Activated T-cell treated with anti-CD3 and anti-CD28 coated beads for 48 hours (primary cell): ENCODE measurements at places on chromosomes 5 and 9.

- DNase-seq: no peak
Observed at GRCh38 chr9:31321256-31321655, 1063.2 kb upstream of the ACO1 start.

- no peak for DNase-seq
Observed at GRCh38 chr5:151682751-151683331, 3.9 kb downstream of the SPARC start.

GRCh38 chr9:3241290-3241689 is 284.5 kb downstream of the RFX3 start:
- no peak for DNase-seq

- no peak for DNase-seq
Observed at GRCh38 chr5:27267209-27267824, 228.9 kb upstream of the CDH9 start.

DNA sequence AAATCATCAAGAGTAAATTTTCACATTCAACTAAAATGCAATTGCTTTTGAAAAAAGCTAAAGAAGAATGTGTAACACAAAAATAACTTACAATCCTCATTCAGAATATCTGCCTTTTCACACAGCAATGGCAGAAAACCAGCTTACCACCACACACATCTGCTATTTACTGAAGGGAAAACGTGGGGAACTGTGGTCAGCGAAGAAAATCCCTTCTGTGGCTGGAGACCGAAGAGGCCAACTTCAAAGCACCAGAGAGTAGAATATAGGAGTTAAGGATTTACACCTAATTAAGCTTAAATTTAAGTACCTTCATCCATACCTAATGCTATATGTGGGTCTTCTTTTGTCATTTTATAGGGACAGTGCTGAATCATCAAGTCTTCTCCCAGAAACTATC is 339.6 kb downstream of the DEPDC1B start:
- no peak for DNase-seq

DNA sequence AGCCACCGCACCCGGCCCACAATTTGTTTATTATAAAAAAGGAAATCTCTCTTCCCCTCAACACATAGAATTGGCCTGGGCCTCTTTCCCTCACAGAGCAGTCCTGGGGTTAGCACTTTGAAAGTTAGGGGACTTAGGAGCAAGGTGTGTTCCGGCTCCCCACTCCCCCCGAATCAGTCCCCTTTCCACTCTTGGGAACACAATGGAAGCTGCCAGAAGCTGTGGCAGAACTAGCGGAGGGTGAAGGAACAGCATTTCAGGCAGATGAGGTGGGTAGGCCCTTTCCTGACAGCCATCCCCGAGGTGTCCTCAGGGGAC is 16.4 kb upstream of the C5orf47 start:
- no peak for DNase-seq

- no peak for DNase-seq
Observed at GRCh38 chr9:96564217-96564616, 55.4 kb downstream of the CDC14B start.

DNA sequence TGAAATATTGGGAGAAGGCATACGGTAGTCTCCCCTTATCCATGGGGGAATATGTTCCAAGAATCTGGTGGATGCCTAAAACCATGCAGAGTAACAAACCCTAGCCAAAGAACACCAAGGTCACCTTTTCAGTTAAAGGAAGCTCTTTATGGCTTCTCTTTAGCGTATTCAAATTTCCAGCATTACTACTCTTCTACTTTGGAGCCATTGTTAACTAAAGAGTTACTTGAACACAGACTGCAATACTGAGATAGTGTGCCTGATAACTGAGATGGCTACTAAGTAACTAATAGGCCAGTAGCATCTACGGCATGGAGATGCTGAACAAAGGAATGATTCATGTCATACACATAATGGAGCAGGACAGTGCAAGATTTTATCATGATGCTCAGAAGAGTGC is 84.5 kb upstream of the SPEF2 start:
- DNase-seq: no peak

GRCh38 chr5:68730220-68730978 is 363.4 kb upstream of the SLC30A5 start:
- DNase-seq: no peak

DNA sequence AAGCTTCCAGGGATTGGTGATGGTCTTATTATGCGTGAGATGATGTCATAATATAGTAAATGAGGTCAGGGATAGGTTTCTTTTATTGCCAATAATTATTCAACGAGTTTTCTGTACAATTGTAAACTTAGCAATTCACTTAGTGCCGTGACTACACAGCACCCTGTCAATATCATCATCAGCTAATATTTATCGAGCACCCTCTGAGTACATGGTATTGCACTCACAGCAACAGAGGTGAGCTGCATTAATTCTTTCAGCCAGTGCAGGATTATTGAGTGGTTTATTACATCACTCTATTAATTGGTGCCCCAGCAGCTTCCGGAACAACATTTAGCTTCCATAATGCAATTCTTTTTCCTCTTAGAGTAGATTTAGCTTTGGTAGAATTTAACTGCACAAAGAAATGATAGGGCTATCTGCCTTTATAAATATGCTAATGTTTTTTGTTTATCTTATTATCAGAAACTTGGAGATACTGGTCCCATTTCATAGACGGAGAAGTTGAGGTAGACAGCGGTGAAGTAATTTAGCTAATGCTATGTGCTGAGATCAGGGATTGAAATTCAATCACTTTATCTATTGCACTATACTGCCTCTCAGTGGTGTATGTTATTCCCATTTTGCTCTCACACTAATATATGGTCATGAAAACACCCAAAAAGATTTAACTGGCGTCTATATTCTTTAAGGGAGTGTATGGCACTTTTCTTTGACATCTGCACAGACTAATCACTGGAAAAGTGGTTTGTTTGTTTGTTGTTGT is 726.1 kb upstream of the WWC1 start:
- no peak for DNase-seq

DNA sequence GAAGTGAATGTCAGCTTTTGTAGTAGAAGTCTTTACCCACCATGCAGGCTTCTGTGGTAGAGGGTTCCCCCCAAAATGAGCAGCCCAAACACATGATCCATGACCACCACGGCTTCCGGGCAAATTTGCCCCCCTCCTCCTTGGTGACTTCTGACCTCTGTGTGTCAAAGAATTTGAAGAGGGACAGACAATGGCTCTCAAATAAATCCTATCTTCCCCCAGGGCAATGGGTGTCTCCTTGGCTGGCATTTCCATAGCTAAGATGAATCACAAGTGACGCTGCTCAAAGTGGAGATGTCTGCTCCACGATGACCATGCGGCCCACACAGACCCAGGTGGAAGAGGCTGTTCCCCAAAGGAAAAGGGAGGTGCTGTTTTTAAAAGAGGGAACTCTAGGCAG is 30.2 kb upstream of the BOD1 start:
- no peak for DNase-seq

GRCh38 chr5:165565911-165566310 is 2060.5 kb downstream of the MAT2B start:
- no peak for DNase-seq

DNA sequence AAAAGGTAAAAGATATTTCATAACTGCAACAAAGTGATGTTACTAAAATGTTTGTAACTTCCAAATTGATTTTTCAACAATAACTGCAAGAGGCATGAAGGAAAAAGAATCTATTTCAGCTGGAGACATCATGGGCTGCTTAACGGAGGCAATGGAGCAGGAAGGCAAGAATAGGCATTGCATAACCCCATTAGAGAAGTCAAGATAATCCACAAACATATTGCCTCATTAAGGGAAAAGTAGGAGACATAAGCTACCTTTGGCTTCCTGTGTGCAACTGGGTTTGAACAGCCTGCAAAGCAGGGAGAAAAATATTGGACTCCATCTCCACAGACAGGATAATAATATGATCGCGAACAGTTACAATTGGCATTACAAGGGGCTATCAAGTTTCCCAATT is 46.7 kb downstream of the SLCO4C1 start:
- no peak for DNase-seq

DNA sequence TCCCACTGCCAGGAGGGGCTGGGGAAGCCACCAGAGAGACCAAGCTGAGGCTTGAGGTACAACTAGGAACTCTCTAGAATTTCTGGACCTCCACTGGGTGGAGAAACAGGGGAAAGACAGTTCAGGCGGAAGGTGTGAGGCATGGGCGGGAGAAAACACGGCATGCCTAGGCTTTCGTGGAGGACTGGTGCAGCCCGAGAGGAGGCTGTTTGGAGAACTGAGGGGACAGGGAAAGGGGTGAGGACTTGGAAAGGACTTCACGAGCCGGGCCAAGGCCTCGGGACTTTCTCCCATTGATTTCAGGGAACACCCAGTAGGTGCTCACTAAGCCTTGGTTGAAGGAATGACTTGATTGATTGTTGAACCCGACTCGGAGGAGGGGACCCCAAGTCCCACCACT is 9.5 kb upstream of the ADGRD2 start:
- no peak for DNase-seq

- no peak for DNase-seq
Observed at GRCh38 chr5:5140479-5141338, 579 bp downstream of the ADAMTS16 start.

DNA sequence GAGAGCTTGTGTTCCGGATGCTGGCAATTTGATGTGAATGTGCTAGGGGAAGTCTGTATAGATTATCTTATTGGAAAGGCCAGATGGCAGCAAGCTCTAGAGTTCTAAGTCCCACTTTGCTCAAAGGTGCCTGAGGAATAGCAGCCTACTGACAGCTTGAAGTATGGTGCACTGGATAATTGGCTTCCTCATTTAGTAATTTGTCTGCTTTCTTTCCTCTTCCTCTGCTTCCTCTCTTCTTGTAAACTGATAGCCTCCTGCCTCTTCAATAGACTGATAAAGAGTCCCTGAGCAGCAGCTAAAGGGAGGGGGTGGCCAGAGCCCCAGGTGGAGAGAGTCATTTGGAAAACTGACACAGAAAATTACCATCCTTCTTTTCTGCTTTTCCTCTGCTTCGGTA is 177.3 kb downstream of the FGF1 start:
- no peak for DNase-seq

GRCh38 chr5:141779503-141779973 is 97.5 kb upstream of the ARAP3 start:
- no peak for DNase-seq

DNA sequence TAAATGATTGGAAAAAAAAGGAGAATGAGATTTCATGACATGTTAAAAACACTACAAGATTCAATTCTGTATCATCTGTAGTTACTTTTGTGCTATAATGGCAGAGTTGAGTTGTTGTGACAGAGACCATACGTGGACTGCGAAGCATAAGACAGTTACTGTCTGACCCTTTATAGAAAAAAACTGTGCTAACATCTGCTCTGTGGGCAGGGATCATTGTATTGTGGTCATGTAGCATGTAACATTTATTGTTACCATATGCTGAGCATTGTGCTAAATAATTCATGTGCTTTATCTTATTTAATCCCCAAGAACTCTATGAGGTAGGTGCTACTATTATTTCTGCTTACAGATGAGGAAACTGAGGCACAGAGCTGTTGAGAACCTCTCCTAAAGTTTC is 147.3 kb upstream of the HMHB1 start:
- DNase-seq: no peak

GRCh38 chr5:1747079-1747802 is 52.4 kb downstream of the MRPL36 start:
- no peak for DNase-seq

GRCh38 chr9:110105107-110105506 is 102.9 kb downstream of the C9orf152 start:
- DNase-seq: no peak

GRCh38 chr5:139861021-139861888 is 65.6 kb downstream of the PSD2 start:
- DNase-seq: no peak
